CD4-positive, alpha-beta memory T cell (primary cell): ENCODE measurements at places on chromosomes 2 and 18. TPM values are rescaled to one million over a fixed set of nuclear protein-coding genes. Genes with fewer than 3 reads are reported as not detected.

DNA sequence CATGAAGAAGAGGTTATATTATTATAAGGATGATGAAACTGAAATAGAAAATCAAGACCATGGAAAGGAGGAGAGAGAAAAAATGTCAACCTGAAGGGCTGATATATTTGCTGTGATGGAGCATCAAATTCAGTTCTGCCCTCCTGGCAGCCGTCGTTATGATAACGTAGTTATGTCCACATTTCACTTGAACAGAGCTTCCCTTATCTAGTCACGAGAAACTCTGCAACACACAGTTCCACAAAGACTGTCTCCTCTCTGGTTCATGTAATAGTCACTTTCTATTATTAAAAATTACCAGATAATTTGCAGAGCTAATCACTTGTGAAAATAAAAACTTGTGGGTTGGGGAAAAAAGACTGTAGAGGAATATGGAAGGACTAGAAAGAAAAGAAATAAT, 19.5 kb upstream of the RBMS1 start:
- no peak for DNase-seq

GRCh38 chr2:11719230-11719977, 27.0 kb upstream of the LPIN1 start:
- DNase-seq = no peak

RGPD4 gene
- 0.09 TPM for total RNA-seq

GRCh38 chr2:32864334-32865111, 82.2 kb upstream of the LTBP1 start:
- DNase-seq = no peak

GRCh38 chr2:16506366-16506765, 159.3 kb downstream of the CYRIA start:
- no peak for DNase-seq

PAIP2B gene
- 11.0 TPM for total RNA-seq

- DNase-seq = no peak
Measured at GRCh38 chr18:46518438-46518837, 138.6 kb downstream of the LOXHD1 start.

CKAP2L gene
- total RNA-seq = 0.06 TPM

GRCh38 chr2:175080479-175080878, 75.3 kb upstream of the CHN1 start:
- no peak for DNase-seq

- DNase-seq = no peak
Measured at GRCh38 chr2:156619021-156619539, 182.9 kb downstream of the GPD2 start.

MAP4K4 gene
- 105 TPM for total RNA-seq

DNA sequence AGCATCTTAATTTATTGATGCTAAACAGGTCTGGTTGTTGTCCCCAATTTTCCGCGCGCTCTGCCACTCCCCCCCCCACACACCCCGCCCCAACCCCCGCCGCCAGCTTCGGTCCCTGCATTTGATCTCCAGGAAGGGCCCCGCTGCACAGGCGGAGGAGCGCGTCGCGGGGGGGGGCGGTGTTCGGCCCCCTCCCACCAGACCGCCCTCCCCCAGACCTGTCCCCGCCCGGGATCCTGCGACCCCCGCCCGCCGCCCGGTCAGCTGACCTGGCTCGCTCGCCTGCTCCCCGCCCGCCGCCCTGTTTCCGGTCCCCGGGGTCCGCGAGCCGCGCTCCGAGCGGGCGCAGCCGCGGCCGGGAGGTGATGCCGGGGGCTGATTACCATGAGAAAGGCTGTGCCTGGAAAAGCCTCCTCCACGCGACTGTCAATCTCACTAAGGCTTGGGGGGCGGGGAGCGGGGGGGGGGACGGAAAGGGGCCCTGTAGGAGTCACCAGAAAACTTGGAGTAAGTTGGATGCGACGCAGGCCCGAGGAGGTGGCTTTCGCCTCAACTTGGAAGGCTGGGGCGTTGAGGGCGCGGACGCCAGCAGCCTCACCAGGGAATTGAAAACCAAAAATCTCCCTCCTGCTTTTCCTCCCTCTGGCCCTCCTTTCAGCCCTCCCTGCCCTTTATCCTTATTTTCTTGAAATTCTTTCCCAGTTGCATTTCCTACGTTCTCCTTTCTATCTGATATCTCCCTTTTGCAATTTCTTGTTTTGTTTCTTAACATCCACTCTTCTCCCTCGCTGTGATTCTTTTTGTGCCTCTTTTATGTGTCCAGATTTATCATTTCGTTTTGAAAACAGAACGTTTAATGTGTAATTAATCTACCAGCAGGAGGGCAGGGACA, 4.4 kb upstream of the ZEB2 start:
- DNase-seq = no peak
